ENCODE measurements at places on chromosomes 7 and 10.

- no peak for DNase-seq
Measured at GRCh38 chr7:114085592-114086501, 167.0 kb upstream of the PPP1R3A start.

DNA sequence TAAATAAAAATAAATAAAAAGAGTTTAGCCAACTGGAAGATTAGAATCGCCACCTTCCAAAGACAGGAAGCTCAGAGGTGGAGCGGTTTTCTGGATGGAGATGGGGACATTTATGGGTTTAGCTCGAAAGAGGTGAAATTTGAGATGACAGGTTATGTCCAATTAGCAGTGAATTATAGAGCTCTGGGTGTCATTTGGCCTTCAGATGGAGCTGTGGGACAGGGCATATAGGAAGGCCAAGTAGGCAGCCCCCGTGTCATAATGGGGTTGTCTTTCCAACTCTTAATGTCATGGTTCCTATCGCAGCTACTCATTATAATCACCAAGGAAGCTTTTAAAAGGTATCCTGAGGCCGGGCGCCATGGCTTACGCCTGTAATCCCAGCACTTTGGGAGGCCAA, 21.0 kb upstream of the EEPD1 start:
- DNase-seq = no peak

- DNase-seq = no peak
Measured at GRCh38 chr10:22894714-22895113, 33.1 kb upstream of the ARMC3 start.

DNA sequence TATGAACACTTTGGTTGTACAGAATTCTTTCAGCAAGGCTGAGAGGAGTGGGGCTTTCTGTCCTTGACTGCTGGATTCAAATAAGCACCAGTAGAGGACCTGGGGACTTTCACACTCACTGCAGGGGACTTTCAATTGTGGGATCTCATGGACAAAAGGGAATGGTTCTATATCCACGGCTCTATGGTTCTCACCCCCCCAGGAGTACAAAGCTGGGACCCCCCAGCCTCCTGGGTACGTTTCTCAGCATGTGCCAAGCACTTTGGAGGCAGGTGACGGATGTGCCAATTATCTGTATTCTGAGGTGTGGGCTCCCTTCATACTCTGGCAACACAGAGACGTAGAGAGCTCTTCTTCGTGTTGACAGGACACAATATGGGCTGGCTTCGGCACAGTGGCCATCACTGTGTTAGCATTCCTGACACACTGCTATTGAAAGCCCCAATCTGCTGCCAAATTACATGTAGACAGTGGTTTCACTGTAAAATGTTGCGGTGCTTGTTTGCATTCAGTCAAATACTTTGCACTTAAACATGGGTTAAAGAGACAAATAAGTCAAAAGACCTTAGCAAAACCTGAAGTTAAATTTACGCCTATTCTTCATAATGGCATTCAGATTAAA, 92.7 kb upstream of the SAMD8 start:
- no peak for DNase-seq

DNA sequence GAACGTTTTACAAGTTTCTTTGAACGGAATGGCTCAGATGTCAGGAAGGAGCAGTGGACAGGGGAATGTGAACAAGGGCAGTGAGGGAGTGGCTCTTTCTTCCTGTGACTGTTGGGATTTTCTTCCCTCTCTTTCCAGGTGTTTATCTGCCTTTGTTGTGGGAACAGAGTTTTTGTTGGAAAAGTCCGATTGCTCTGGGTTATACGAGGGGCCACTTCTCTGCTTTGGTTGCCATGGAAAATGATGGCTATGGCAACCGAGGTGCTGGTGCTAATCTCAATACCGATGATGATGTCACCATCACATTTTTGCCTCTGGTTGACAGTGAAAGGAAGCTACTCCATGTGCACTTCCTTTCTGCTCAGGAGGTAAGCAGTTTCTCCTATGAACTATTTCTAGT, 41.4 kb downstream of the ZRANB1 start:
- DNase-seq = no peak

- DNase-seq = peak; percentile 3
Measured at GRCh38 chr7:131110297-131111080, 217.2 kb upstream of the MKLN1 start.

GRCh38 chr10:7409732-7410168, 1.1 kb downstream of the SFMBT2 start:
- no peak for DNase-seq

DNA sequence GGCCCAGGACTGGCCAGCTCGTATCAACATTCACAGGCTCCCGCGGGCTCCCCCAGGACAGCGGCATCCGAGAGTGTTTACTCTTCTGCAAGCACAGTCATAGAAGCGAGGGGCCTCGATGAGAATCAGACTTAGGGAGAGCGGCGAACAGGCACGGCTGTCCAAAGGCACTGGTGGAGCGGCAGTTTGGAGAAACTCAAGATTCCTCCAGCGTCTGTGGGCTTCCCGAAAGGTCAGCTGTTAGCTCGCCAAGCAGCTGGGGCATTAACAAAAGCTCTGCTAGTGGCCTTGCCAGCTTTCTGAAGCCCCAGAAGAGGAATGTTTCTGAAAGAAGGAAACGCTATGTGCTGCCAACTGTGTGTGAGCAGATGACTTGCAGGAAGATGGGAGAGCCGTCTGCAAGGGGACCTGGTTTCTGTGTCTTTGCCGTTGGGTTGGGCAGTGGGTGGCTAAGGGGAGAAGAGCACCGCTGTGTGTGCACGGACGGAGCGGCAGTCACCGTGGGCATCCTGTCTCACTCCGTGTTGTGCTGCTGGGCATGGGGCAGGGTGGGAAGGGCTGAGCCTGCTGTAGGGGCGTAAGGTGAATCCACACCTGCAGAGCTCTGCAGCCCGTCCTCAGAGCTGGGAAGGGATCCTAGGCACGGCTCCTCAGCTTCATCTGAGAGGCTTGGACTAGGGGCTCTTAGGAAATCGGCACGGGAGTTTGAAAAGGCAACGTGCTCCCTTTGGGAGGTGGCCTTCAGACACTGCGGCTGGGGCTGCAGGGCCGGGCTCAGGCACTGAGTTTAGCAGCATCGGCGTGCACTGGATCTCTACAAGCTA, 42.1 kb downstream of the AMZ1 start:
- DNase-seq = no peak

DNA sequence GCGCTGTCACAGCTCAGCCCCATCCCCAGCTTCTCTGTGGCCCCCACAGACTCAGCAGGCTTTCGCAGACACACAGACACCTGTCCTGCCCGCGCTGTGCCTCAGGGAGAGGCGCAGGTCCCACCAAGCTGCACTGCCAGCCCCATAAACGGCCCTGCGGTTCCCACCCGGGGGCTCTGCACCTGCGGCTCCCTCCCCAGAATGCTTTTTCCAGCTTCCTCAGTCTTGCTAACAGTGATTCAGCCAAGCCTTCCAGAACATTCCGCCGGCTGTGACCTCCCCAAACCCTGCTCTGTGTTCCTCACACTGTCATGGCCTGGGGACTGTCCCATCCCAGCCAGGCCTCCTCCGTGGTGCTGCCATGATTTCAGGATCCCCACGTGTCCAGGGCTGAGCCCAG, 27.8 kb upstream of the TNRC18 start:
- no peak for DNase-seq

DNA sequence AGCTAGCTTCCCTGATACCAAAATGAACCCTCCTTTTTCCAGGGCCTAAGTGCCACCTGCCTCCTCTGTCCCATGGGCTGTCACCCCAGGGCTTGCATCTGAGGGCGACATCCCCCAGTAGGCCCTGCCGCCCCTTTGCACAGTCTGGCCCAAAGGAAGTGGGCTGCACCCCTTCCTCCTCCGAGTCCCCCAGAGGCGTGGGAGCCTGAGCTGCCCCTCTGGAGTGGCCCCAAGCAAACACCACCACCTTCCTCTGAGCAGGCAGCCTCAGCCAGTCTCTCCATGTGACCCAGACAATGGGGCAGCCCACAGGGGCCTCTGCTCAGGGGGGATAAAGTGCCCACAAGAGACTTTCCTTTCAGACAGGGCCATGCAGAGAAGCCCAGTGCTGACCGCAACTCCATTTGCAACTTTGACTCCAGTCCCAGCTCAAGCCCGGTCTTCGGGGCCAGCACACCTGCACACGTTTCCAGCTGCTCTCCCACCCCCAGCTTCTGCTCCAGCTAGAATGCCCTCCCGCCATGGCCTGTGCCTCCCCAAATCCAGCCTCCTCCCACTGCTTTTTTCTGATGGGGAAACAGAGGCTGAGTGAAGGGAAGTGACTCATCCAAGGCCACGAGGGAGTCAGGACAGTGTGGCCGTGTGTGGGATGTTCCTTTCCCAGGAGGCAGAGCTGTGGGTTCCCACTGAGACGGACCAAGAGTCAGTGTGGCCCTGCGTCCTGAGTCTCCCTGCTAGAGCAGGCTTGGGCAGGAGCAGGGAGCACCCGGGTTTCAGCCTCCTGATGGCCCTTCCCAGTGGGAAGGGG, 111.9 kb downstream of the ZMIZ1 start:
- no peak for DNase-seq

DNA sequence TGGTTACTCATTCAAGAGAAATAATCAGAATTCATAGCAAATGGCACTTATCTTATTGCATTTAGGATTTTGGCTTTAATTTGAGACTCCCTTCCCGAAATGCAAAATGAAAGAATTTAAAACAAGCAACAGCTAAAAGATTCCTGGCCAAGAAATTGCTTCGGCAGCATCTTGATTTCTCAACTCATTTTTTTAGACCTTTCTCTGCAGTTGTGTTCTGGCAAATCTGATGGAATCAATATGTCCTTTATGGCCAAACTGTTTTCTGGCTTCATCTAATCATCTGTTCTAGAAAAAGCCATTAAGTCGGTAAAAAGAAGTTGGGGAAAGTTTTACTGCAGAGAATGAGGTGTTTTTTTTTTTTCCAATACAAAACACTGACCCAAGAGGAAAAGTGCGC, 172.1 kb downstream of the SLC16A9 start:
- no peak for DNase-seq

- no peak for DNase-seq
Measured at GRCh38 chr7:4882169-4883032, 1.1 kb downstream of the RADIL start.

GRCh38 chr7:99473315-99473596, 566 bp downstream of the ZNF789 start:
- DNase-seq = no peak

- no peak for DNase-seq
Measured at GRCh38 chr7:128099204-128099671, 68.0 kb upstream of the LRRC4 start.

DNA sequence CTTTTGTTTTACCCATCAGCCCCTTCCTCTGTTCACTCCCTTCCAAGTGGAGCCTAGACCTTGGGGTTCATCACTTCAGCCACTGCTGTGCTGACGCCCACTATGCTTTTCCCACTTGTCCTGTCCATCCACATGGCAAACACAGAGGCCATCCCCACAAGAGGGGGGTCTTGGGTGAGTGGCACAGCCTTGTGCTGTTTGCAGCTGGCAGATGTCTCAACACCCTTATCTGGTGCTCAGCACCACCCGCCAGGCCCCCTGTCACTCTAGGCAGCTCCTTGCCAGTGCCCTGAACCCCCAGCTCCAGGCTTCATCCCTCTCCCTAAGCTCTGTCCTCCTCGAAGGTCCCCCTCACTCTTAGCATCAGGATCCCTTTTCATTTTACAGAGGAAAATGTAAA, 13.1 kb downstream of the BLVRA start:
- no peak for DNase-seq

DNA sequence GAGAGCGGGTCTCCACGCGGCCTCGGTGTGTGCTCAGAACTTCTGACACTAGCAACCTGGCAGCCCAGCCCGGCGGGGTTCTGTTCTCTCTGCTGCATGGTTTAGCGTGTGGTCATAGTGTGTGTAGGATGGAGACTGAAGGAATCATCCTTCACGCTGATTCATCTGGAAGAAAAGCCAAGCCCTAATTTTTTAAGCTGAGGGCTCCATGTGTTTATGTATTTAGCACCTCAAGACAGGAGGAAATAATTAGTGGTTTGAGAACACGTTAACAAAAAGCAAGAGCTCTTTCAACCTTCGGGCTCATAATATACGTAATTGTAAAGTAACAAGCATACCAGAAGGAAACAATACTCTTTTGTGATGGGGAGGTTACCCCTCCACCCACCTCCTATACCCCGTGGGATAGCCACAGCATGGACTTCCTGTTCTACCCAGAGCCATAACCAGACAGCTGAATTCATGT, 504.6 kb upstream of the MKI67 start:
- no peak for DNase-seq

GRCh38 chr7:154324196-154324595, 272.0 kb downstream of the DPP6 start:
- DNase-seq = no peak

GRCh38 chr10:106793617-106794016, 370.9 kb downstream of the SORCS1 start:
- DNase-seq = no peak

DNA sequence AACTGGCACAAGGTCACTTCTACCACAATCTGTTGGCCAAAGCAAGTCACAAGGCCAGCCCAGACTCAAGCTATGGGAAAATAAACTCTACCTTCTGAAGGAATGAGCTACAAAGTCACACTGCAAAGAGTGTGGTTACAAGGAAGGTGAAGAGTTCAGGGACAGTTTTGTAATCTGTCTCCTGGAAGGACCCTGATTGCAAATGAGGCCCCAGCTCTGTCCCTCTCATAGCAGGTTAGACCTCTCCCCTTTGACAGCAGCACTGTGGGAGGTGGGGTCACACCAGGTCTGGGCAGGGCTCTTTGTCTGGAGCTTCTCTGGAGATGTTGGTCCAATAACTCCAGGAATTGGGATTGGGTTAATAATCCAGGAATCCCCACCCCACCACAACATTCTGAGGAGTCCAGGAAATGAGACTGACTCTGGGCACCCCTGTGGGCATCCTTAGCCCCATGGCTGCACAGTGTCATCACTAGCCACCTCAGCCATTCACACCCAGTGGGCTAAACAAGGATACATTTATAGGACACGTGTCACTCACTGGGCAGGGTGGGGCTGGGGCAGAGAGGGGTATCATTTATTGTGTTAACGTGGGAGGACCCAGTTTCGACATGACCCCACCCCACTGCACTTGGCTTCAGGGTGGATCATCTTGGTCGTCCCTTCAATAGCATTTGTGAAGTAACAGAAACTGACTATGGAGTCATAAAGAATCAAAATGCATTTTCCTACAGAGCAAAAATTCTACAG, 23.7 kb upstream of the C10orf105 start:
- DNase-seq = no peak

DNA sequence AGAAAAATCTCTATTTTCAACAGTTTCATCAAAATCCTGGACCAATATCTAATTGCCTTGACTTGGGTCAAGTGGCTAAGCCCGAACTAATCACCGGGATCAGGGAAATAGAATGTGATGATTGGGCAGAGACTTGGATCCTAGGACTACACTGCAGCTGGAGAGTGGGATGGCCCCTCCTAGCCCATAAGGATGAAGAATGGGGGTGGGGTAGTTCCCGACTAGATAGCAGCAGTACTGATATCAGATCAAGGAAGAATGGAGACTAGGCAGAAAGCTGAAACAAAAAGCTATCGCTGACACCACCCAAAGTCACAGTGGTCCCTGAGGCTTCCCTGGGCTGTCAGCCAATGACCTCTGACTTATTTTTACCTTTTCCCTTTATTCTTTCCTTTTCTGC, 160.4 kb upstream of the PHYHIPL start:
- no peak for DNase-seq

- no peak for DNase-seq
Measured at GRCh38 chr10:73946253-73947145, 35.6 kb downstream of the PLAU start.
